ENCODE measurements at places on chromosomes 7 and 10. TPM values are rescaled to one million over a fixed set of nuclear protein-coding genes. Genes with fewer than 3 reads are reported as not detected.

DNA sequence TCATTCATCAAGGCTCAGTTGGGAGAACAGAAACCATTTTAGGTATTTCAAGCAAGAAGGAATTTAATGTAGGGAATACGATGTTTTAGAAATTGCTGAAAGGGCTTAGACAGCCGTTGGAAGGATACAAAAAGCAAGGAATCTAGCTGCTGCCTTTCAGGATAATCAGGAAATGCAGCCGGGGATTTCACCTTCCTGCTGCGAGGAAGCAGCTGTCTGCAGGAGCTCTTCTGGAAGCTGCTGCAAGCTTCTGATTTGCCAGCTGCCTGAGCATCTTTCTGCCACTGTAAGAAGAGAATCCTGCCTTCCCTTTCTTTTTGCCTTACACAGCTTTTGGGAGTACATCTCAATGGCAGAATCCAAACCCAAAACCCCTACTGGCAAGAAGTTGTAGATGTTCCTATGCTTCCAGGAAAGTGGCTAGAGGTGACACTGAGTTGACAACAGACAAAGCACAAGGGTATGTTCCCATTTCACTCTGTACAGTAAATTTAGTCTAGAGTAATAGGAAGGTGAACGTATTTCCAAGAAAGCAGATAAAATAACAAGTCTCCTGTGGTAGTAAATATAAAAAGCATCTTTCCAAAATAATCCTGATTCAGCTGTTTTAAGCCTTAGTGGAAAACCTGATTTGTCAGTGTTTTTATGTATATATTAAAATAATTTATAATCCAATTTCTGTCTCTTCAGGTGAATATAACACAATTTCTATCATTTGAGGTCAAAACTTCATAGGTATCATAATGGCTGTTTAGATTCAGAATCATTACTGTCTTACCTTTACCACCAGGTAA, 148.4 kb upstream of the LRGUK start:
- H3K4me1 ChIP-seq: peaks cover 3% of the 10 kb centered on the region
- H3K27ac ChIP-seq: no peak overlapping the region
- no peaks in the 10 kb centered on the region for H3K27me3 ChIP-seq
- H3K4me3 ChIP-seq: no peak overlapping the region
- DNase-seq: no peak

DNA sequence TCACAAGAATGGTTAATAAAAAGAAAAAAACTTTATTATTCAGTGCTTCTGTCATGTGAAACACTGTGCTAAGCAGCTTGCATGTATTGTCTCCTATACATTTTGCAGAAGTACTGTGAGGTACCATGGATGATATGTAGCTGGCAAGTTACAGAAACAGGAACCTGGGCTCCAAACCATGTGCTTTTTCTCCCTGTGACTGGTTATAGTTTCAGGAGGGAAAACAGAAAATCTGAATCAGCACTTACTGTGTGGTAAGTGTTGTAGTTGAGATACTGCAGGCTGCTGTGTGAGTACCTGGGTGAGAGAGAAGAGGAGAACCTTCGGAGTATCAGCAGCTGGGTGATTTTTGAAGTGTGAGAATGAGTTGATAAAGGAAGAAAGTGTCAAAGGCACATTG, 285.0 kb downstream of the SUGCT start:
- H3K4me3 ChIP-seq: no peak overlapping the region
- DNase-seq: no peak
- no peak overlapping the region for H3K27ac ChIP-seq
- H3K36me3 ChIP-seq: no peaks in the 10 kb centered on the region
- no peaks in the 10 kb centered on the region for H3K27me3 ChIP-seq
- no peaks in the 10 kb centered on the region for H3K4me1 ChIP-seq

- no peak overlapping the region for H3K4me3 ChIP-seq
- no peak for DNase-seq
- no peaks in the 10 kb centered on the region for H3K4me1 ChIP-seq
- no peak overlapping the region for H3K27ac ChIP-seq
- H3K27me3 ChIP-seq: no peaks in the 10 kb centered on the region
- H3K36me3 ChIP-seq: no peaks in the 10 kb centered on the region
Observed at GRCh38 chr7:154591544-154591943, 411.4 kb downstream of the PAXIP1 start.

DNA sequence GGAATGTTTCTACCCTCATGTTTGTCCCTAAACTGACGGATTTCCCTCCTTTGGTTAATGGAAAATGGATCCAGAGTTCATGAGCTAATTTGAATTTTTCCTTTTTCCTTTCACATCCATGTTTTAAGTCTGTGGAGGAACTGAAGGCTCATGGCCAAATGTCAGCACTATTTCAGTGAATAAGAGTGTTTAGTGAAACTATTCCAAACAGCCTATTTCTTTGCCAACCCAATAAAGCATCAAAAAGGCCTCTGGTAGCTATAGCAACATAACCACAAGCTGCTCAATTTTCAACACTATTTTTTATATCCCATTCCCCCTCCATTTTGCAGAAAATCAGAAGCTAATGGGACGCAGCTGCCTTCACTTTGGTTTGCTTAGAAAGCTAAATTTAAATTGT, 1454.1 kb downstream of the GATA3 start:
- H3K36me3 ChIP-seq: no peaks in the 10 kb centered on the region
- no peak overlapping the region for H3K4me3 ChIP-seq
- H3K4me1 ChIP-seq: no peaks in the 10 kb centered on the region
- no peaks in the 10 kb centered on the region for H3K27me3 ChIP-seq
- no peak overlapping the region for H3K27ac ChIP-seq

DNA sequence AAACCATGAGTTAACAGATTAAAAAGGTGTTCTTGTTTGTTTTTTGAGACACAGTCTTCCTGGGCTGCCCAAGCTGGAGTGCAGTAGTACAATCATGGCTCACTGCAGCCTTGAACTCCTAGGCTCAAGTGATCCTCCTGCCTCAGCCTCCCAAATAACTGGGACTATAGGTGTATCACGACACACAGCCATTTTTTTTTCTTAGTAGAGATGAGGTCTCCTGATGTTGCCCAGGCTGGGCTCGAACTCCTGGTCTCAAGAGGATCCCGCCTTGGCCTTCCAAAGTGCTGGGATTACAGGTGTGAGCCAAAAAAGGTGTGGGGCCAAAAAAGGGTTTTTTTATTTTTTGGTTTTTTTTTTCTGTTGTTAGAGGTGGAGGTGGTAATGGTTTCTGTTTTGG, 29.3 kb downstream of the KMT2C start:
- H3K4me1 ChIP-seq: no peaks in the 10 kb centered on the region
- H3K27ac ChIP-seq: no peak overlapping the region
- DNase-seq: no peak
- H3K4me3 ChIP-seq: no peak overlapping the region
- H3K27me3 ChIP-seq: no peaks in the 10 kb centered on the region
- no peaks in the 10 kb centered on the region for H3K36me3 ChIP-seq

GRCh38 chr10:95818668-95819067, 62.7 kb downstream of the ENTPD1 start:
- no peak overlapping the region for H3K4me3 ChIP-seq
- H3K27ac ChIP-seq: no peak overlapping the region
- no peaks in the 10 kb centered on the region for H3K36me3 ChIP-seq
- no peaks in the 10 kb centered on the region for H3K27me3 ChIP-seq
- no peak for DNase-seq

GRCh38 chr7:49855281-49855980, 82.0 kb downstream of the VWC2 start:
- H3K27ac ChIP-seq: no peak overlapping the region
- no peak overlapping the region for H3K4me3 ChIP-seq

DNA sequence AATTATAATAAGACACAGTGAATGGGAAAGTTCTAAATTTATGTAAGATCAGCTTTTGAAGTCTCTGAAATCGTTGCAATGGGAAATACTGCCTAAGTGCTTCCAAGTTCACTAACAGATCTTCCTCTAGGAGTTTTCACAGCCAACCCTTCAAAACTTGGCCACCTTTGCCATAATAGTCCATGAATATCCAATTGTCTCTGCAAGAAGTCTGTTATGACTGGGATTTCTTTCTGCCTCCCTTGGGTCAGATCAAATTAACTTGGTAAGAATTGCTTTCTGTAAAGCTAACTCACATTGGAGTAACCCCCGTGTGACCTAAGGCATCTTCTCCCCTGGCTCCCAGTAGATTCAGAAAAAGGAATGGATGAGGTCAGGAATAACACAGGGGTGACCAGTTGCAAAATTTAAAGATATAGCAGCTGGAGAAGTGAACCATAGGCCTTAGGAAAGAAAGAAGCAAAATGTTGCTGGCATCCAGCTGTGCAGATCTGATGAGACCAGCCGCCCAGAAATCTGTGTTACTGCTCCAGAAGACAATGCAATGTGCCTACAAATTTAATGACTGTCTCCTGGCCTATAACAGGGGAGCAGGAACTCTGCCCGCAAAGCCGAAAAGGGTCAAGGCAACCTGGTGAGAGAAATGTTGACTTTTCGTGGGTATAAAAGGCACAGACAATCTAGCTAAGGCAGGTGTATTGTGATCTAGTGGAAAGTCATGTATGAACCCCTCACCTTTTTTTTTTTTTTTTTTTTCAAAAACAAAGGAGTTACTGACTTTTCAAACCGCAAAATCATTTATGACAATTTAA, 7.5 kb upstream of the OPTN start:
- H3K36me3 ChIP-seq: no peaks in the 10 kb centered on the region
- H3K4me1 ChIP-seq: peaks cover 10% of the 10 kb centered on the region
- no peak overlapping the region for H3K4me3 ChIP-seq

NXPH1 gene
- 0.05 TPM for total RNA-seq

TMEM184A gene
- total RNA-seq: 0.47 TPM
